Smooth muscle cell of the coronary artery (primary cell): ENCODE measurements at places on chromosomes 5 and 9. TPM values are rescaled to one million over a fixed set of nuclear protein-coding genes. Genes with fewer than 3 reads are reported as not detected.

Gene SLC25A25
- total RNA-seq = 19.2 and 19.4 TPM in 2 replicates

Gene SPATA9
- 0.45 and 0.59 TPM in 2 replicates for total RNA-seq

Gene CXCL14
- 0.94 TPM in 1 of 2 replicates, not detected in the other for total RNA-seq

Gene IARS1
- 340 and 354 TPM in 2 replicates for total RNA-seq

Gene ROPN1L
- total RNA-seq = 0.15 TPM in 1 of 2 replicates, not detected in the other

Gene AGXT2
- total RNA-seq = not detected in 2 replicates

Gene IGIP
- 9.3 and 9.5 TPM in 2 replicates for total RNA-seq

Gene OLFML2A
- 0.98 and 6.2 TPM in 2 replicates for total RNA-seq

Gene RAB3C
- not detected in 2 replicates for total RNA-seq
